ENCODE measurements at places on chromosomes 1 and 21. TPM values are rescaled to one million over a fixed set of nuclear protein-coding genes. Genes with fewer than 3 reads are reported as not detected.

ATP8B2 gene
- 9.1 TPM for total RNA-seq

RPE65 gene
- not detected for total RNA-seq

POU3F1 gene
- 32.7 TPM for total RNA-seq

PDZK1 gene
- not detected for total RNA-seq

TACSTD2 gene
- 933 TPM for total RNA-seq

PPM1J gene
- 11.9 TPM for total RNA-seq

SHISA4 gene
- 5.4 TPM for total RNA-seq

ALX3 gene
- total RNA-seq, result not detected

DNA sequence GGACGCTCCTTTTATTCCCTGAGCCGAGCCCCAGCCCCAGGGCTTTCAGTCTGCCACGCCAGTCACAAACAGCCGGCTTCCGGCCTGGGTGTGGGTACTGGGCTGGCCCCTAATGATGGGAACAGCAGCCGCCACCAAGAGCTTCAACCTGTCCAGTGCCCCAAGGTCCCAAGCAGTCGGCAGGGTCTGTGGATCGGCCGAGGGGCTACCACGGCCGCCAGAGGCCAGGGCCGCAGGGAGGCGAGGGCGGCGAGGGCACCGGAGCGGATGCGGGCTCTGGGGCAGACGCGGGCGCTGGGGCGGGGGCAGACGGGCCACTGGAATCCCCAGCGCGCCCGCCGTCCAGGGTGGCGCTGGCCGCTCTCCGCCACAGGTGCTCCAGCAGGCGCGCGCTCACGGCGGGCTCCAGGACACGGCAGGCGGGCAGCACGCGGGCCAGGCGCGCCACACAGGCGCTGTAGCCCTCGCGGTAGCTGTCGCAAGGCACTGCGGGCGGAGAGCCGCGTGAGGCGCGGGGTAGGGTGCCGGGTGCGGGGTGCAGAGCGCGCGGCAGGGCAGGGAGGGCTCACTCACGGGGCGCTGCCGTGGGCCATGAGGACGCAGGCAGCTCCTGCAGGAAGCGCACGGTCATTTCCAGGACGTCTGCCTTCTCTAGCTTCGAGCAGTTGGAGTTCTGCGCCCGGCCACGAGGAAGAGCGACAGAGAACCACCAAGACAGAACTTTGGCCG is 887 bp downstream of the HES2 start:
- no peak for DNase-seq

GRCh38 chr1:18940303-18941020 is 16.0 kb downstream of the IFFO2 start:
- no peak for DNase-seq

- DNase-seq, result no peak
These were observed 4.9 kb downstream of the MDM4 start for GRCh38 chr1:204520834-204521709.

DNA sequence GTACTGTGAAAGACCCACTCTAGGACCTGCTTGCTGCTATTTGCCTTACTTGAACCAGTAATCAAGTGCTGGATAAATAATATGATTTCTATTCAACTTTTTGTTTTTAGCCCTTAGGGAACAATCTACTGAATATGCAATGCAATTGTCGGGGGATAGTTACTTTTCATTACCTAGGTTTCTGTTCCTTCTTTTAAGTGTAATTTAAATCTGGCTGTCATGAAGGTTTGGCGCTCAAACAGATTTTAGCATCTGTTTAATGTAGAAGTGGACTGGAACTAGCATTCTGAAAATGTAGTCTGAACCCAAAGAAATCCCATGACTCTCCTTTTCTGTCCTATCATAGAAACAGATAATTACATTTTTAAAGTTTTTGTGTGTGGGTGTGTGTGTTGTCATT is 4.8 kb downstream of the MGST3 start:
- DNase-seq, result no peak

- no peak for DNase-seq
These were observed 41.7 kb upstream of the ZC3H12A start for GRCh38 chr1:37432716-37433115.

GRCh38 chr21:16193496-16194094 is 463.8 kb downstream of the USP25 start:
- DNase-seq, result no peak

Data from lower leg skin (tissue), 4 donors.